ENCODE measurements at places on chromosomes 6 and 20.

DNA sequence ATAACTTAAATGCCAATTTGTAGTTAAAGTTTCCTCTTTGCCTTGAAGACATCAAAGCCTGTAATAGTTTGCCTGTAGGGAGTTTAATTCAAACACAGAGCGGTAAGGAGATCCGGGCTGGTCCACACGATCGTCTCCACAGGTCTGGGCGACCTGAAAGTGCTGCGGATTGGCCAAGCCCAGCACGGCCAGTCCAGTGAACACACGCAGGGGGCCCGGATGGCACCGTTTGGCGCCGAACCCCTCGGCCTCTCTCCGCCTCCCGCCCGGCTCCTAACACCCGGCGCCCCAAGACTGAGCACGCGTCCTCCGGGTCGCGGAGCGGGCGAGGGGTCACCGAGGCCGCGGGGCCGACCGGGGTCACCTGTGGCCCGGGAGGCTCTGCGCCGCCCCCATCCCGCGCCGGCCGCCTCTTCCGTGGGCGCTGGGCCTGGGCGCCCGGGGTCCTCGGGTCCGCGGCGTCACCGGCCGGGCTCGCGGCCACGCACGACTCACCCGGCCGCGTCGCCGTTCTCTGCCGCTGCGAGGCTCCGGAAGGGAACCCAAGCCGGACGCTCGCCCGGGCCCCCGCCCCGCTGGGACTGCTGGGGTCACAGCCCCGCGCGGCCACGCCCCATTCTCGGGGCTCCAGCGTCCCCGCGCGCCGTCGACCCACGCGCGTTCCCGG lies 481 bp downstream of the SERPINB6 start:
- peak; percentile 41 for DNase-seq

GRCh38 chr20:58144096-58144495 lies 84.4 kb downstream of the ANKRD60 start:
- DNase-seq = no peak

DNA sequence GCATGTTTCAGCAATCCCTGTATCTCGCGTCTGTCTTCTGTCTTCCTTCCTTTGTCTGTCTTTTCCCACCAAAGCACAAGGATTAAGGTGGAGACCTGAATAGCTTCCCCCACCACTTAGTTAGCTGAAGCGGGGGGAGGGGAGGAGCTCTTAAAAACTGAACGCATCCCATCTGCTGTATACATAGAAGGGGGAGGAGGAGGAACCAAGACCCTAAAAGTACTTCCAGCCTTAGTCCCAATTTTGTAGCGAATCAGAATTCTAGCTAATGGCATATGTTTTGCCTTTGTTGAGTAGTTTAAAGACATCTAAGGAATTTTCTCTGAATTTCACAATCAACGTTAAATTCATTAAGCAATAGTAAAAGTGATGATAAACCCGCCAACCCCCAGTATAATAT lies 47.9 kb downstream of the GNAS start:
- no peak for DNase-seq

GRCh38 chr6:44105146-44105545 lies 22.1 kb downstream of the MRPL14 start:
- DNase-seq = no peak

DNA sequence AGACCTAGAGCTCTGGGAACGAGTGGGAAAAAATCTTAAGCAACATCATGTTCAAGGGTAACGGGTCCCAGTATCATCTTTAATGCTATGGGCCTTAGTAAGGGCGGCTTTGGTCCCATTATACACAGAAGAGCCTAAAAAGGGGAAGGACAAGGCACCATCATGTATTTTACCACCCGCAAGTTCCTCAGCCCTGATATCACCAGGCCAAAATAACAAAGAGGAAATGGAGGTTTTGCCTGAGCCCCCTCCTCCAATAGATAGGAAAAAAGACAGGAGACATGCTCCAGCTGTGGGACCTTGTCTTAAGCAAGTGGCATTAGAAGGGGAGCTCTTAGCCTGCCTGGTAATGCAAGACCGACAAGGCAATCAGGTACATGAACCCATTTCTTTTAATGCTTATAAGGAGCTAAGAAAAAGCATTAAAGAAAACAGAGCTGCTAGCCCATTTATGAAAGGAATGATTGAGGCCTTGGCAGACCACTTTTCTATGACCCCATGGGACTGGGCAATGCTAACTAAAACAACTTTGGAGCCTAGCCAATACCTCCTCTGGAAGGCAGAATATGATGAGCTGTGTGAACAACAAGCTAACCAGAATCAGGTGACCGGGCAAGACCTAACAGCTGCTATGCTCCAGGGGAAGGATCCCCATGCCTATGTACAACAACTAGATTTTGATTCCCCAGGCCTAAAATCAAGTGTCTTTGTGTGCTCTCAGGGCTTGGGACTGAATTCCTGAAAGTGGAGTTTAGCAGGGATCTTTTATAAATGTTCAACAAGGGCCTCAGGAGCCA lies 23.2 kb downstream of the HLA-DPA1 start:
- no peak for DNase-seq

DNA sequence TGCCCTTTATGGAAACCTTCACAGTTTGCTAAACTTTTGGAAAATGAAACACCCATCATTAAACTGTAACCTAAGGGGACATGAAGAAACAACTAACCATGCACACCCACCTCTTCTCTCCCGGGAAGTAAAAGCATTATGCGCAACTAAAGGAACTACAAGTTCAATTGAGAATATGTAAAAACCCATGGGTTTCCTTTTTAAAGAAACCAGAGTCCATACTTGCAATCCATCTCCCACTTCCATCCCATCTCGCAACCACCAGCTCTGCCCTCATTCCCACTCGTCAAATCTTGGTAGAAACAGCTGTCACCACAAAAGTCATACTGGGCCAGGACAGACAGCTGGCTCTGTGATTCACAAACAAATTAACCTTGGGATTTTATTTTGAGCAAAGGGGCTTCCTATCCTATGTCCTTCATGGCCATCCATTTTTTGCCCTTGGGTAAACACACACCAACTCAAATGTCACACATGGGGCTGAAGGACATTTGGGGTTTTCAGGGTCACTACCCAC lies 81.5 kb downstream of the HAO1 start:
- DNase-seq = no peak

DNA sequence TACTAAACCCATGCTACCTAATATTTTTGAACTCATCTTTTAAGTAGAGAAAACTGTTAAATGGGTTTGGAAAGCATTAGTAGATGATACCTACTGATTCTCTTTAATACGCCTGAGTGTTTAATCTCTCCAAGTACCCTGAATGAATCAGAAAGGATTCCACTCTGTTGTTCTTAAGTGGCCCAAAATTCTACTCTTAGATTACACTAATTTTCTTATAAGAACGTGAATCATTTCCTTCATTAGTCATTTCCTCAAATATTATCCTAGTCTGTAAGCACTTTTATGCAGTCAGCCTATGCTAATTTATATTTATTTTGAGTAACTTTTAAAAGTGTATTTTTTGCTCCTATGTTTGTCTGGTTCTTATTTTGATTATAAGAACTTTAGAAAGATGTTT lies 380.0 kb downstream of the BTBD9 start:
- no peak for DNase-seq

DNA sequence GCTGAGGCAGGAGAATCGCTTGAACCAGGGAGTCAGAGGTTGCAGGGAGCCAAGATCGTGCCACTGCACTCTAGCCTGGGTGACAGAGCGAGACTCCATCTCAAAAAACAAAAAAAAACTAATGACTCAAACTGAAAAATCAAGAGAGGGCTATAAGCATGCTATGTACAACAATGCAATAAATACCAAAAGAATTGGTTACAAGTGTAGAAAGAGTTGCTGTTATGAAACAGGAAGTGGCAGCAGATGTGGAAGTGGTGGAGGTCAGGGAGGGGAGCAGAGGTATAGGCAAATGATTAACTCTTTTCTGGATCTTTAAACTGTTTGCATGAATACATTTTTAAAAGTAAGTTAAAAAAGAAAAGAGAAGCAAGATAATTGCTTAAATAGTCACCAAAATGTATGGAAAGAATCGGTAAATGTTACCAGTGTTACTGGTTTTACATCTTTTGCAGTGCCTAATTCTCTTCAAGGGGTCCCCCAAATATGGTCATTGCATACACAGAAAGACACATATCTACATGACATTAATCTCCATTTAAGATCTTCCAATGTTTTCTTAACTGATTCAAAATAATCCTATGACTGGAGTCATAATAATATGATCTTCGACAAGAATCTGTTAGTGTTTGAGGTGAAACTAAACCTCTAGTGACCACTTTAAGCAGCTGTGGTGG lies 15.0 kb downstream of the CALHM6 start:
- DNase-seq = no peak

DNA sequence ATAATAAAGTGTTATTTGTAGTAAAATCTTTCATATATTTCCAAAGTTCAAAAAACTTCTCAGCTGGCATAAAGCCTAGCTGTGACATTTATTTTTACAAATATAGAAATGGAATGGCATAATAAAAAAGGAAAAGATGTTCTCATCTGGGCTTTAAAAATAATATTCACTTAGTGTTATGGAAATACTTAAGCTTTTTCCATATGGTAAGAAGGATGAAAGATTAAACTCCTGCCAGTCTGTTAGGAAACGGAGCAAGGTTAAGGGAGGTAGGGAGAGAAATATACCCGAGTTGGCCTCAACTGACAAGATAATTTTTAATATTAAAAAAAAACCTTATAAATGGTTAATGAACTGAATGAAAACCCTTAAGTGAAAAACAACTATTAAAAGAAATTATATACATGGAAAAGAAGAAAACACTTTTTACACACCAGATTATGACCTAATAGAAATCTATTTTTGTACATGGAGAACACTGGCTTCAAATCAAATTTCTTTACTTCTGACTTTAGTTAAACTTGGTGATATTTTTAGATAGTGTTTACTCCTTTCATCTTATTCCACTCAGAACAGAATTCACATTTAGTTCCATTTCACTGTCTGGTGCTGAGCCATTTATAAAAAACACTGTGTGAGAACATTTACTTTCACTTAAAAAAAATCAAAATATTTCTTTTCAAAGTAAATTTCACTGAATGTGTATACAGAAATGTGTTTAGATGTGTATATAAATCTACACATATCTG lies 137.0 kb downstream of the DST start:
- DNase-seq = no peak

GRCh38 chr6:148463671-148464070 lies 121.0 kb downstream of the SASH1 start:
- no peak for DNase-seq

DNA sequence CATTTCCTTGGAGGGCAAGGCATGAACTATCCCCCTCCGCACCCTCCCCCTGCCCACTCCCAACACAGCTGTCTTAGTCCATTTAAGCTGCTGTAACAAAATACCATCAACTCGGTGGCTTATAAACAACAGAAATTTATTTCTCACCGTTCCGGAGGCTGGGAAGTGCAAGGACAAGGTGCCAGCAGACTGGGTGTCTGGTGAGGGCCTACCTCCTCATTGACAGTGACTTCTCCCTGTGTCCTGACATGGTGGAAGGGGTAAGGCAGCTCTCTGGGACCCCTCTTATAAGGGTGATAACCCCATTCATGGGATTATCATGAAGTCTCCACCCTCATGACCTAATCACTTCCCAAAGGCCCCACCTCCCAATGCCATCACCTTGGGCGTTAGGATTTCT lies 114.3 kb upstream of the MAFB start:
- no peak for DNase-seq

DNA sequence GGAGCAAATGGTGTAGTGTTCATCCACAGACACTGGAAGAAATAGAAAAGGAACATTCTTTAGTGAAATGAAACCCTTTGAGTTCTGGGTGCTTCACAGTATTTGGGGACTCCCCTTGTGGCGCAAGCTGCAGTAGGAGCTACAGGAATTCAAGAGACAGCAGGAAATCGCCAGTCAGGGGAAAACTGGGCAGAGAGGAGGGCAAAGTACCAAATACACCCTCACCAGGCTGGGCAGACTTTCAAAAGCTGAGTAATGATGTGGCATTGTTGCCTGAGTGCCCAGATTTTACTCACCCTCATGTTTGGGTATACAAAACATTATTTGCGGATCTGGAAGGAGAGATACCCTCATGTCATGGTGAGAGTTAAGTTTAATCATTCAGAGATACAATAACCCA lies 97.9 kb downstream of the SOD2 start:
- no peak for DNase-seq

GRCh38 chr6:154508573-154509375 lies 1.7 kb downstream of the CNKSR3 start:
- DNase-seq = no peak

DNA sequence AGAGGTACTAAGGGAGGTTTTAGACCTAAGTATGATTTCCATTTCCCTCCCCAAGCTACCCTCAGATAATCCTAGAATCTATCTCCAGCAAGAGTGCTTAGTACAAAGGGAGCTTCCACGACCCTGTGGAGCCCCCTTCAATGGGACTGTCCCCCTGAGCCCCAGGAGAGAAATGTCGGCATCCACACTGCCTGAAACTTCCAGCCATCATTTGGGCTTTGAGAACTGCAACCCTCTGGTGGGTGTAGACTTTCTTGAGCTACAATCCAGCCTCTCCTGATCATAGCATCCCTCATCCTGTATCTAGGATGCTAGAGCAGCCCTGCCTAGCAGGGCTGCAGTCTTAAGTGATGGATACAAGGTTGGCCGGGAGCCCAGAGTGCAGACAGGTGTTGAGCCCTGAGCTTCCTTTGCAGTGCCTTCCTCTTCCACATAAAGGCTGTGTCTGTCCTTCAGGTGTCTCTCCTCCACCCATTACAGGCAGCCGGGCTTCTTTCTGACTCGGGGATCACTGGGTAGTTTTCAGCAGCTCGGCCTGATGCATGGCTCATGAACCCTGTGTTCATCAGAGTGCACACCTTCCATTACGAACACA lies 424.5 kb downstream of the PREX1 start:
- DNase-seq = no peak

- peak; percentile 27 for DNase-seq
Measured at GRCh38 chr20:59992526-59993084, 34.4 kb downstream of the CDH26 start.

GRCh38 chr6:151096691-151097606 lies 142.8 kb upstream of the AKAP12 start:
- no peak for DNase-seq

DNA sequence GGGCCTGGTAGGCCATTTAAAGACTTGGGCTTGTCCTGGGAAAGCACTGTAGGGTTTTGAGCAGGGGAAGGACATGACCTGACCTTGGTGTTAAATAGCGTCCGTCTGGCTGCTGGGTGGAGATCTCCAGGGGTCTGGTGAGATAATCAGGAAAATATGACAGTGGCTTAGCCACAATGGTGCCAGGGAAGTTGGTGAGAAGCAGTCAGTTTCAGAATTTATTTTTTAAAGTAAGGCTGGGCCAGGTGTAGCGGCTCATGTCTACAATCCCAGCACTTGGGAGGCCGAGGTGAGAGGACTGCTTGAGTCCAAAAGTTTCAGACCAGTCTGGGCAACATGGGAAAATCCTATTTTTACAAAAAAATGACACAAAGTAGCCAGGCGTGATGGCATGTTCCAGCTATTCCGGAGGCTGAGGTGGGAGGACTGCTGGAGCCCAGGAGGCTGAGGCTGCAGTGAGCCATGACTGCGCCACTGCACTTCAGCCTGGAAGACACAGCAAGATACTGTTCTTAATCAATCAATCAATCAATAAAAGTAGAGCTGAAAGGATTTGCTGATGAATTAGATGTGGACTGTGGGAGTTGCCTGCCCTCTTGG lies 41.4 kb downstream of the BCL2L1 start:
- no peak for DNase-seq

- DNase-seq = no peak
Measured at GRCh38 chr20:38300438-38300837, 3.5 kb upstream of the BPI start.
